ENCODE measurements at places on chromosomes 3 and 15.
A peak's percentile ranks its signal among the peaks of the same experiment; 100 is the strongest.

- DNase-seq: peak; percentile 88
These were observed at the start of gene TMEM42 for GRCh38 chr3:44861412-44862225. TMEM42 (plus strand) TSS chr3:44861912; CDS start chr3:44861925, 13 bp downstream.

- DNase-seq: no peak
These were observed 405.4 kb upstream of the THRB start for GRCh38 chr3:24899901-24900603.

- no peak for DNase-seq
These were observed 1042.9 kb downstream of the NTRK3 start for GRCh38 chr15:87213626-87214025.

GRCh38 chr3:112687616-112688015, 46.7 kb upstream of the CCDC80 start:
- DNase-seq: no peak

- no peak for DNase-seq
These were observed 871 bp downstream of the MAP1A start for GRCh38 chr15:43518197-43518761.

GRCh38 chr15:25846377-25846776, 16.8 kb downstream of the ATP10A start:
- peak; percentile 73 for DNase-seq

GRCh38 chr3:71225002-71225684, 358.4 kb downstream of the FOXP1 start:
- no peak for DNase-seq

DNA sequence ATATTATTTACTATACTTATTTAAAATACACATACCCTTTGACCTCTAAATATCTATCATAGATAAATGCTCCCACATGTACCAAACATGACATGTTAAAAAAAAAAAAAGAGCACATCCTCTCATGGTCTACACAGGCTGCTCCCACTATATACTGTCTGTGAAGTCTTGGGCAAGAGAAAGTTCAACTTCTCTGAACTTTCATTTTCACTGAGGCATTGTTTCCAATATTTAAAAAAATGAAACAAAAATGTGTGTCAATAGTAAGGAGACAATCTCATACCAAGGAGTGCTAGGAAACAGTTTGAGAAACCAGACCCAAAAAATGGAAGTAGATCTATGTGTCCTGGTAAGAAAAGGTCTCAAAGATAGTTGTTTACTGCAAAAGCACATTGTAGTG, 29.3 kb downstream of the SLC4A7 start:
- DNase-seq: no peak

DNA sequence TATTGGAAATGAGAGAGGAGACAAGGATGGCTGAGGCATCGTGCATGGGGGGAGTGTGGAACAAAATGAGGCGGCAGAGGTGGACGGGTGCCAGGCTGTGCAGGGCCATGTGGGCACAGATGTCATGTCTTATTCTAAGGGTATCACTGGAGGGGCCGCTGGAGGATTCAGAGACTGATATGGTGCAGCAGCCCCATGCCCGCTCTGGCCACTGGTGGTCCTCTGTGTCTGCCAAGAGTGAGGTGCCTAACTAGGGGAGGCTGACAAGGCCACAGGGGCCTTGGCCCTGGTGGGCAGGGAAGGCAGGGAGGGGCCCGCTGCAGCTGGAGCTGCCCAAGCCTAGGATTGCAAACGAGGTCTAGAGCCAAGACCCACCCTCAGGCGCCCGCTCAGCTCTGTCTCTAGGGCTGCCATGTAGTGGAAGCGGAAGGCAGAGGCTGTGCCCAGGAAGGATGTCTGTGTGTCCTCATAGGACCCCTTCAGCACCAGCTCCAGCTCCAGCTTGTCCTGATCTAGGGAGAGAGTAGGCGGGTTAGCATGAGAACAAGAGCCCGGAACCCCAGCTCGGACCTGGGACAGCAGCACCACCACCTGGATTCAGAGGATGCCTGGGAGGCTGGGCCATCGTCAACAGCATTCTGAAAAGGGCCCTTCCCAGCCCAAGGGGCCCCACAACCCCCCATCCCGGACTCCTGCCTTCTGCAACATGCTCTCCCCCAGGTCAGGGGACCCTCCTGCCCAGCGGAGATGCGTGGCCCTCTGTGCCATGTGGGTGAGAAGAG, 11.3 kb downstream of the PLA2G4D start:
- DNase-seq: no peak

Data from CD8-positive, alpha-beta memory T cell (primary cell).